WTC11 (cell line): ENCODE measurements at places on chromosomes 7 and 10.

DNA sequence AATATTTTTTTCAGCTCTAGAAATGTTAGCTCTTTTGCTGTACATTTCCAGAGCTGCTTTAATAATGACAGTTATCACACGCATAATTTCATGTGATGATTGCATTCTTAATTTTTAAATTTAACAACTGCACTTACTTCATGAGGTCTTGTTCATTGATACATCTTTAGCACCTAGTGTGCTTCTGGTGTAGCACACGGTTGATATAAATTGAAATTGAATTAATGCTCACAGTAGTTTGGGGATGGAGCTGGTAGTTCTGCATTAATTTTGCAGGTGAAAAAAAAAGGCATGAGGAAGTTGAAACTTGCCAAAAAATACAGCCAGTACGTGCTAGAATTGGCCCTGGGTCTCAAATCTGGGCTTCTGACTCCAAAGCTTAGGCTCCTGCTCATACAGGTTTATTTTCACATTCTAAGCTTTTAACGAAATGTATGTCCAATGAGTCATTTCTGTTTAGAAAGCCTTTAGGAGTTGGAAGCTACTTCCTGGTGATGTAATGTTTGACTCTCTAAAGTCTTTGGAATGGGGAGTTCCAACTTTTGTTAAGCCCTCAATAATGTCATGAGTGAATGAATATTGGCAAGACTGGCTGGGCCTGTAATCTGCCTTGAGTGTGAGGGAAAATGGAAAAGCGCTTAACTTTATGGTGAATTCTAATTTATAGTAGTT, 62.5 kb downstream of the DAGLB start:
- no peak for DNase-seq

- no peak for DNase-seq
These were observed 146.4 kb upstream of the TMEM106B start for GRCh38 chr7:12064586-12065127.

DNA sequence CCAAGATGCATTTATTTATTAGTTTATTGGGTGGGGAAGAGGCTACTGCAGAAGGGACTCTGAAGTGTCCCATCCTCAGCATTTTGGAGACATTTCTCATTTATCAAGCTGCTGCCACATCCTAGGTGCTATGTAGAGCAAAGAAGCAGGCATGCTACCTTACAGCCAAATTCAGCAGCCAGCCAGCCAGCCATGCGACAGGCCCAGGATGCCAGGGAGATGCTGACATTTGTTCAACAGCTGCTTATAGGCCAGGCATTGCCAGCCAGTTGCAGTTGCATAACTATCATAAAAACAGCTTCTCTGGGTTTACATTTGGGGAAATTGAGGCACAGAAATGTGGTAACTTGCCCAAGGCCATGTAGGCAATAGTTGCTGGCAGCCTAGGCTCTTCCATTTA, 2.3 kb downstream of the SLC29A3 start:
- no peak for DNase-seq

DNA sequence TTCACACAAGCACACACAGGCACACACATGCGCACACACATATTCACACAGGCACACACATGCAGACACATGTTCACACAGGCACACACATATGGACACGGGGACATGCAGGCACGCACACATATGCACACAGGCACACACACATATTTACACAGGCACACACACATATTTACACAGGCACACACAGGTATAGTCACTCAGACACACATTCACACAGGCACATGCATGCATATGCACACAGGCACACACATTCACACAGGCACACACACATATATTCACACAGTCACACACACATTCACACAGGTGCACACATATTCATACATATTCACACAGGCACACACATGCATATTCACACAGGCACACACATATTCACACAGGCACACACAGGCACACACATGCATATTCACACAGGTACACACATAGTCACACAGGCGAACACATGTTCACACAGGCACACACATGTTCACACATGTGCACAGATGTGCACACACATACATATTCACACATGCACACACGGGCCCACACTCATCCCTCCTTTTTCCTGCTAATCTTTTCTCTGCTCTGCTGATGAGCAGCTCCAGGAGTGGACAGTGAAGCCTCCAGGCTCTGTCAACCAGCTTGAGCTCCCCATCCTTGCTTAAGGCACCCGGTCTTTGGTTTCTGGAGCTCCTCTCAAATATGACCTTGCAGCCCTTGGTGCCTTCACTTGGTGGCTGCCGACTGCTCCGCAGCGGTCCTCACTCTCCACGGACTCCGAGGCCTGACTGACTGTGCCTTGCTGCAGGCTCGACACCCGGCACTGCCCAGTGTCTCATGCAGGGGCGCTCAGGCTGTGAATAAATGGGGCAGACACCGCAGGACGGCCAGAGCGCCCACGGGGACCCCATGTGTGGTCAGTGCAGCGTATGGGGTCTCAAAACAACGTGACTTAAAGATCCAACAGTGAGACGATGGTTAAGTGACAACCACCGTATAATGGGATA, 581.2 kb upstream of the MGMT start:
- DNase-seq = no peak

DNA sequence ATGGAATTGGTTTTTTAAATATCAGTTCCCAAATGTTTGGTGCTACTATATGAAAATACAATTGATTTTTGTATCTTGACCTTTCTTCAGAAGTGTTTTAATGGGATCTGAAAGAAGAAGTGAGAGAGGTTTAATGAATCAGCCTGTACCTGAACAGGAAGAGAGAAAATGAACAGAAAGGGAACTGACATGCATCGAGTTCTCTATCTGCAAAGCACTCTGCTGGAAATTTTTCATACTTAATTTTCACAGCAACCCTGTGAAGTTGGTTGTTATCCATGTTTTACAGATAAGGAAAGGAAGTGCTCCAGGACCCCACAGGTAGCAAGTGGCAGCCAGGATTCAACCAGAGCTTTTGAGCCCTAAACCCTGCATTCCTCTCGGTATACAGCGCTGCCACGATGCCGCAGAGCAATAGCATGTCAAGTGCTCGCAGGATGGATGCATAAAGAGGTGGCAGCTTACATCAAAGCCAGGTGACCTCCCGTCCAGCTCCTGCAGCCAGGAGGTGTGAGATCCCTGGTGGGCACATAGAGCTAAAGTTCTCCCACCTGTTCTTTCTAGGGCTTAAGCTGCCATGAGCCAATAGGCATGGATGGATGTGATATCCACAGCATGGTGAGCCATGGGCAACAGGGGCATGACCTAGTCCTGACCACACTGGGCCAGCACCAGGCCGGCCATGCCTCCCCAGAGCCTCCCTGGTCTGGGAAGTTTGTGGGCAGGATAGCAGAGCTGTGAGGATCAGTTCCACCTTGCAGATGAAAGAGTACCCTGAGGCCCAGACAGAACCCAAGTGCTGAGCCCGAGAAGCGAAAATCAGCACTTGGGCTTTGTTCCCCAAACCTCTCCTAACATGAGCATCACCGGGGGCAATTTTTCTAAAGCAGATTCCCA, 57.2 kb downstream of the CALML3 start:
- no peak for DNase-seq

DNA sequence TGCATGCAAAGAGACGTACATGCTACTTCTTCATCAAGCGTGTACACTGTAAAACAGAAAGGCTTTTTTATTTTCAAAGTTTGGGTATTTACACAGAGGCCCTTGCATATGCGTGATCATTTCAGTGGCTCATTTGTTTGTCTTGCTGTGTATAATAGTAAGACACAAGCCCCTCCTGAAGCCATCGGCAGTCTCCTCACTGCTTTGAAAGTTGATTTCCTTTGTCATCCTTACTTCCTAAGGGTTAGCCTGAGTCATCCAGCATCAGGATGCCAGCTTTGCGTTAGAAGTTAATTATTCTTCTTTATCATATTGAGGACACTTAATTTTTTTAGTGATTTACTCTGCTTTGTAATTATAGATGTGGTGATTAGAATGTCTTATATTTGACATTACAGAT, 72.5 kb upstream of the CTBP2 start:
- DNase-seq = no peak

- no peak for DNase-seq
These were observed 673.9 kb upstream of the GALNT17 start for GRCh38 chr7:70457883-70458680.

DNA sequence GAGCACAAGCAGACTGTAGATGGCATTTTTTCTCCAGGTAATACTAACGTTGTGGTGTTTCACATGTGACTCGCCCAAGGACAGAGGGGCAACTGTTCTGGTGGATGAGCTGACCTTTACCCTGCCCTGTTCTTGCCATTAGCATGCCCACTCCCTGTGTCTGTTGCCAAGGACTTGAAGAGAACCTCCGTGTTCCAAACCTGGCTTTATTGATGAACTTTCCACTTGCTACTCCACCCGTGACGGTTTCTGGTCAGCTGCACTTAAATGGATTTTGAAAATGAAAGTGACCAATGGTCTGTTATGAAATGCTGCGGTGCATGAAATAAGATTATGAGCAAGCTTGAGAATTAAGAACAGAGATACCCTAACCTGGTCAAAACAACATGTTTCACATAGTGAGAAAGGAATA, 30.4 kb downstream of the LRRC4 start:
- DNase-seq = no peak

GRCh38 chr7:157279741-157280215, 57.0 kb upstream of the DNAJB6 start:
- no peak for DNase-seq

GRCh38 chr10:45558425-45558824, 114.1 kb downstream of the ZFAND4 start:
- no peak for DNase-seq

DNA sequence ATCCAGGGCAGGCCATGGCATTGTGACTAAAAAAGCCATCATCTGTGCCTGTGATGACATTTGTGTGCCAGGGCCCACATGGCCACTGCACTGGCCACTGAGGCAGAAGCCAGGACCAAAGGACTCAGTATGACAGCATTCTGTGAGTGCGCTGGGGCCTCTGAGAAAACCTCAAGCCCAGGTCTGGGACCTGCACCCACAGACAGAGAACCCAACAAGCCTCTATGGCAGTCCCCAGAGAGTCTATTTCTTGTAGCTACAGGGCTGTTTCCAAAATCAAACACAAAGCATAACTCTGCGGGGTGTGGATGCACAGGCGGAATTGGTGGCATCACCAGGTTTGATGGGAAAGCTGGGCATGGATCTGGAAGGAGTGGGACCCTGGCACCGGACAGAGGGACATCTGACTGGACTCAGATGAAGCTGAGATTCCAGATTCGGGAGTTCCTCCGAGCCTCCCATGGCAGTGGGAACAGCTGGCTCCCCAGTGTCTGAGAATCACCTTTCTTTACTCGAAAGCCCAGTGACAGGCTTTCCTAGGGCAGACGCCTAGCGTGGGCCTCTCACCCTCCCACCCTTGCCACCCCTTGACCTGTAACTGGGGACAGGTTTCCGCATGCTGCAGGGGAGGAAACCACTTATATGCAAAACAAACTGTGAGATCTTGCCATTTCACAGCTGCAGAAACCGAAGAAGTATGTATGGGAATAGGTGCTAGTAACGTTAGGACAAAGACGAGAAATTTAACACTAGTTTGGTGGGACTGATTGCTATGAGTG, 70.6 kb upstream of the RHEB start:
- no peak for DNase-seq

DNA sequence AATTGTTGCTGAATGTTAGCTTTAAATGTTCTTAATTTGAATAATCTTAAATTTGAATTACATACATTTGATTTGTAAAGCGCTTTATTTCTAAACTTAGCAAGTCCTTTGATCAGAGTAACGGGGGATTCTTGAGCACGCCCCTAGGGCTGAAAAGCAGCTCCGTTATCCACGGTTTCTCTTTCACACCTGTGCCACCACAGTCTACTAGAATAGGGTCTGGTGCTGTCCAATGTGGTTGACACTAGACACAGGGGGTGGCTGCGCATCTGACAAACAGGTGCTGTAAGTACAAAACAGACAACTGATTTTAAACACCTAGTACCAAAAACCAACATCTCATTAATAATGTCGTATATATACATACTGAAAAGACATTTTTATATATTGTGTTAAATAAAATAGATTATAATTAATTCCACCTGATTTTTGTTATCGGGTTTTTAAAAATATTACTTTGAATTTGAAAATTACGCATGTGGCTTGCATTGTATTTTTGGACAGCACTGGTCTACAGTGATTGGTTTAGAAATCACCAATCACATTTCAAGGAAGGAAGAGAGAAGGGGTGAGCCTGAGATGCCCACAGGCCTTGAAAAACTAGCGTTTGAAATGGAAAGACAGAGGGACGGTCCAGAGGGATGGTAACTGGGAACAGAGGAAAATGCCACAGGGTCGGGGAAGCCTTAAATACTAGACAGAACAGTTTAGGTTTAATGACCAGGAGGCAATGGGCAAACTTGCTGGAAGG, 7.3 kb downstream of the SEPHS1 start:
- no peak for DNase-seq

GRCh38 chr7:109179601-109180000, 609.9 kb downstream of the DNAJB9 start:
- DNase-seq = no peak

GRCh38 chr10:124380256-124380995, 38.3 kb downstream of the OAT start:
- DNase-seq = no peak

GRCh38 chr7:15816835-15817426, 130.4 kb upstream of the MEOX2 start:
- DNase-seq = no peak

- DNase-seq = no peak
These were observed 8.7 kb upstream of the ESYT2 start for GRCh38 chr7:158837790-158838637.

DNA sequence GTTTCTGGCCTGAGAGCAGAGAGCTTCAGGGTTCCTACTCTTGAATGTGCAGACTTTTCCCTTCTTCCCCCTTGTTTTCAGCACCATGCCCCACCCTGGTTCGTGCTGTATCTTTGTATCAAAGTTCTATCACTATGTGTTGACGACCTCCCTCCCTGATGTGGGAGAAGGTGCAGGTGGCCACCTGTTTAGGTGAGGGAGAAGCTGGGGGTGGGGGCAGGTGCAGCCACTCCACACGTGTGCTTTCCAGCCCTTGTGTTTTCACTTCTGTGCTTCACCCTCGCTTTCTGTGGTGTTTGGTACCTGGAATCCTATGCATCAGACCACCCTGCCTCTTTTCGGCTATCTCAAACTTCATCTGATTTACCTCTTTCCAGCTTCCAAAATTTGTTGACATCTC, 19.6 kb upstream of the SUV39H2 start:
- no peak for DNase-seq

DNA sequence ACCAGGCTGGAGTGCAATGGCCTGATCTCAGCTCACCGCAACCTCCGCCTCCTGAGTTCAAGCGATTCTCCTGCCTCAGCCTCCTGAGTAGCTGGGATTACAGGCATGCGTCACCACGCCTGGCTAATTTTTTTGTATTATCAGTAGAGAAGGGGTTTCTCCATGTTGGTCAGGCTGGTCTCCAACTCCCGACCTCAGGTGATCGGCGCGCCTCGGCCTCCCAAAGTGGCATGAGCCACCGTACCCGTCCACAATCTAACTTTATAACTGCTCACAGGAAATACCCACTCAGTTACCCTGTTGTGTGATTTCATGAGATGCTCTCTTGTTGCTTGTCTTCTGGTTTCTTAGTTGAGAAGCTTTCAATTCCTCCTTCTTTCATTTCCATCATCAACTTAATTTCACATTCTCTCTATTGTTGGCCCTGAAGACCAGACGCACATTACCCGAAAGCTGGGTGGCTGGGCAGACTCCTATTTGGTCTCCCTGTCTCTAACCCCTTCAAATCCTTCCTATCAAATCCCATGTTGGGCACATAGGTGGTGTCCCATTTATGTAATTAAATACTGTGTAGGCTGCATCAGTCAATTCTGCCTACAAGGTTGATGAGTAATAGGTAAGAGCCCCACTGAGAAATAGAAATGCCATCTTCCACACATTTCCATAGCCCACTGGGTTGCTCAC, 1.1 kb upstream of the GSTO2 start:
- no peak for DNase-seq

GRCh38 chr7:108046952-108047506, 44.1 kb upstream of the LAMB1 start:
- DNase-seq = no peak
